ENCODE measurements at places on chromosomes 4 and X.

DNA sequence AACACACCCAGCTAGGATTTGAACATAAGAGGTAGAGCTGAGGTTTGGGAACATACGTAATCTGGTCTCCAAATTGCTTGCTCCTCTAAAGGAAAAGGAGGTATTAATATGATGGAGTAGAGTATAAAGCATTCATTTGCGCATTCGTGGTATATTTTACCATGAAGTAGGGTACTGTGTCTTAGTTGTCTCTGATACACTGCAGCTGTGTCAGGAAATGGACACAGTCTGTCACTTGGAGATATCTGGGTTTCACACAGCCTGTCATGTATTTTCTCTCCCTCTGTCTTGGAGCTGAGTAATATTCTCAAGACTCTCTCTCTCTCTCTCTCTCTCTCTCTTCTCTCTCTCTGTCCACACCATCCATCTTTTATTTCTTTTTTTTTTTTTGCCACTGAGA lies 274.8 kb upstream of the UGT8 start:
- DNase-seq: no peak

- DNase-seq: no peak
Observed at GRCh38 chrX:31287861-31288260, 216.0 kb upstream of the FTHL17 start.

DNA sequence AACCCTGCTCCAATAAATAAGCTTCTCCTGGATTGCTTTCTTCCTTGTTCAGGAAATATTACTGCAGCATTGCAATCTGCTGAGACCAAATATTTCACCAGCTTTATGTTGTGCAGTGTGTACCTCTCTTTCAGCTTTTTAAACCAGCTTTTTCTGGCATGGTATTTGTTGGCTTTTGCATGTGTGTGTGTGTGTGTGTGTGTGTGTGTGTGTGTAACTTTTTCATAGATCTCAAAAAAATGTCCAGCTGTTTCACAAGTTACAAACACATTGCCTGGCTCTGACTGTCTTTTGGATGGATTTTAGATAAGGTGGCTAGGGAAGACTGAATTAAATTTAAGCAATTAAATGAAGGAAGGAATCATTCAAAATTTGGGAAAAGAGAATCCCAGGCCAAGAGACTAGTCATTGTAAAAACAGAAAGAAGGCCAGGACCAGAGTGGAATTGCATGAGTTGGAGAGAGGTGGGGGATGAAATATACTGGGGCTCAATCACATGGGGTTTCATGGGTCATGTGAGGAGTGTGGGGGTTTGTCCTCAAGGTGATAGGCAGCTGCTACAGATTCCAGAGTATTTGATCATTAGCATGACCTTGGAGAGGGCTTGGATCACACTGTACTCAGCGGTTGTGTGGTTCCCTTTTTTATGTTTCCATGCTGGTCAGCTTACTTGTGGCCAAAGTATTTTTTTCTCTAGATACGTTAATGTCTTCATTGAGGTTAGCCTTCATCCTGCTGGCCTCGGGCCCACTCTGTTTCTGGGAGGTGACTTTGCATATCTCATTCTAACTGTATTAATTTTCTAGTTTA lies 357.7 kb upstream of the BOD1L1 start:
- DNase-seq: no peak

GRCh38 chr4:157521906-157522305 lies 301.4 kb downstream of the GRIA2 start:
- no peak for DNase-seq

DNA sequence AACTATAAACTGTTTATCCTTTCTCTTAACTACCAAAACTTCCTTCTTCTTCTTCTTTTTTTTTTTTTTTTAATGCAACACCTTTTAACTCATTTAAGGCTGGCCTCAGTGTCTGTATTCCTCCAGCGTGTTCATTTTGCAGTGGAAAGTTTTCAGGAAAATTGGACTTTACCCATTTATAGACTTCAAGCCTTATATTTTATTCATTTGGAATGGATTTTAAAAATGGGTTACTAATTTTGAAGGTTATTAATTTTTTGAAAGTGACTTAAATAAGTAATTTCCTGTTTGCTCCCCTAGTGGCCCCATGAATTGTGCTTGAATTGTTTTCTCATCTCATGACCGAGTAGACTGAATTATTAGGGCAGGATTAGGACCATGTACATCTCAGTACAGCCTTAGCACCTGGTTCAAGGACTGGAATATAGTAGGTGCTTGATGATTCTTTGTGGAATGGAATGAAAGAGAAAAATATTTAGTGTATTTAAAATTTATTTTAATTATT lies 282.7 kb downstream of the ANKRD50 start:
- no peak for DNase-seq
